ENCODE measurements at places on chromosomes 11 and 22.

- DNase-seq: no peak
These were observed 697 bp upstream of the PAFAH1B2 start for GRCh38 chr11:117143390-117143789.

GRCh38 chr11:99320769-99321290 lies 300.1 kb downstream of the CNTN5 start:
- DNase-seq: no peak

GRCh38 chr11:102117472-102118113 lies 7.3 kb downstream of the YAP1 start:
- DNase-seq: no peak

DNA sequence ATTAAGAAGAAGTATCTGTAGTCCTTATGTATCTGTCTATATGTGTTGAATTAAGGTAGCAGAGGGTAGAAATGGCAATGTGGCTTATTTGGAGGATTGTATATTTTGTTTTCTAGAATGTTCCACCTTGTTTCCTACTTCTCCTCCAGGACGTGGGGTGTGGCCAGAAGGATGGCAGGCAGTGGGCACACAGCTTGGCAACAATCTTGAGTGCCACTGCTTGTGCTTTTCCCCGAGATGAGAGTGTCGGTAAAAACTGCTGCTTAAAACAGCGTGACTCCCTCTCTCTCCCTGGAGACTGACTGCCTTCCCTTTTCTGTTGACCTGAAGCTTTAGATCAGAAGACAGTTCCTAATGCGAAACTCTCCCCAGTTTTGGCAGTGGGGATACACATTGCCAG lies 61.2 kb downstream of the FAT3 start:
- DNase-seq: no peak

GRCh38 chr11:133832096-133832990 lies 13.0 kb downstream of the SPATA19 start:
- no peak for DNase-seq

GRCh38 chr11:62786318-62787004 lies 741 bp upstream of the TMEM179B start:
- DNase-seq: no peak

DNA sequence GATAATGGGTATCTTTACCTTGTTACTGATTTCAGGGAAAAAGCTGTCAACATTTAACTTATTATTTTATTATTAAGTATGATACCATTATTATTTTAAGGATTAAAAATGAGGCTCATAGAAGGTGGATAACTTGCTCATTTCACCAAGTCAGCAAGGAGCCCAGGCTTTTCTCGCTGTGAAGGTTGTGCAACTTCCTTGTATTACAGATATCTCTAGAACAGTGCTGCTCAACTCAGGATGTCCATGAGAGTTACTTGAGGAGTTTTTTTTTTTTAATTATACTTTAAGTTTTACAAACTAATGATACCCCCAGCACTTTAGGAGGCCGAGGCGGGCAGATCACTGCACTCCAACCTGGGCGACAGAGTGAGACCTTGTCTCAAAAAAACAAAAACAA lies 98.2 kb downstream of the INSC start:
- DNase-seq: no peak

- DNase-seq: no peak
These were observed 22.3 kb upstream of the SLC36A4 start for GRCh38 chr11:93220078-93220477.

DNA sequence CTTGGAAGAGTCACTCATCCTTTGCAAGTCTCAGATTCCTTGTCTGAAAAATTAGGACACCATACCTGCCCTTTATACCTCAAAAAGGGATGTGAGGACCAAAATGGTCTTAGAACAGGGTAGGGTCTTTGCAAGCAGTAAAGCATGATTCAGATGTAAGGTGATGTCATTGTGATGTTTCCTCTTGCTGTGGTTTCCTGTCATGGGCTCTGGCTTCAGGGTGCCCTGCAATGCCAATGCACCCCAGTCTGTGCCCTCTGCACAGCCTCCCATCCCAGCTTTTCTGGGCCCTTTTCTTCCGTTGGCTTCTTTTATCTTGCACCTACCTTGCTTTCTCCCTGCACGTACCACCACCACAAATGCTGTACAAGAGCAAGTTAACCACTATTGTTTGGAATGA lies 87.8 kb upstream of the NNMT start:
- DNase-seq: no peak

DNA sequence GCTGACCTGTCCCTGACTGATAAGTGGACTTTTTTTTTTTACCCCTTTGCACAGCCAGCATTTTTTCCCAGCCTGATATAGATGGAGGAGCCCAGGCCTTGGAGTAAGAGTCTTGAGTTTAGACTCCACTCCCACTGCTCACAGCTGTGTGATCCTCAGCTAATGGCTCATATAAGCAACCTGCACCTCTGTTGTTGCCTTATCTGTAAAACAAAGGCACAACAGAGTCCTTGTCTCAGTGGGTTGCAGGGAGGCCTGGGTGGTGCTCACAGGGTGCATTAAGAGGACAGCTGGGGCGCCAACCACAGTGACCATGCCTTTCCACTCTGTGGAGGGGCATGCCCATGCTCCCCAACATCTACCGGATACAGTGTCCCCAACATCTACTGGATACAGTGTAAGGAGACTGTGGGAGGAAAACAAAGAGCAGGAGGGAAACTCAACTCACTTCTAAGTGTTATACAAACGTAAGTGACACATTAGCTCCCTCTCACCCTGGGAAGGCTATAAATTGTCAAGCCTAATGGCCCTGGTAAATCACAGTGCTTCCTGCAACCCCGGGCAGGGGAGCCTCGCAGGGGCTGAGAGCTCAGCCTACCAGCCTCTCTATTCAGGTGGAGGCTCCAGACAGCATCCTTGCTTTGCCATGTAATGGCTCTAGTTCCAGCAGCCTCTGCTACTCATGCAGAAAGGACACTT lies 109.5 kb downstream of the TENM4 start:
- no peak for DNase-seq

- DNase-seq: no peak
These were observed at the start of gene FRMD8 for GRCh38 chr11:65386307-65387140. Gene FRMD8, plus strand, starts transcription at chr11:65386637. Its CDS starts 400 bp downstream, at chr11:65387037.

GRCh38 chr11:1641096-1641495 lies 11.5 kb downstream of the KRTAP5-5 start:
- DNase-seq: no peak

Measured in iPS DF 19.7 (cell line).